ENCODE measurements at places on chromosomes 11 and 22. TPM values are rescaled to one million over a fixed set of nuclear protein-coding genes. Genes with fewer than 3 reads are reported as not detected.

IGSF9B gene
- total RNA-seq, result 63.1 TPM

- no peaks in the 10 kb centered on the region for H3K27me3 ChIP-seq
- H3K27ac ChIP-seq, result no peak overlapping the region
- H3K36me3 ChIP-seq, result no peaks in the 10 kb centered on the region
- no peaks in the 10 kb centered on the region for H3K4me1 ChIP-seq
- DNase-seq, result no peak
Observed at GRCh38 chr22:47251911-47252310, 489.5 kb downstream of the TBC1D22A start.

DNA sequence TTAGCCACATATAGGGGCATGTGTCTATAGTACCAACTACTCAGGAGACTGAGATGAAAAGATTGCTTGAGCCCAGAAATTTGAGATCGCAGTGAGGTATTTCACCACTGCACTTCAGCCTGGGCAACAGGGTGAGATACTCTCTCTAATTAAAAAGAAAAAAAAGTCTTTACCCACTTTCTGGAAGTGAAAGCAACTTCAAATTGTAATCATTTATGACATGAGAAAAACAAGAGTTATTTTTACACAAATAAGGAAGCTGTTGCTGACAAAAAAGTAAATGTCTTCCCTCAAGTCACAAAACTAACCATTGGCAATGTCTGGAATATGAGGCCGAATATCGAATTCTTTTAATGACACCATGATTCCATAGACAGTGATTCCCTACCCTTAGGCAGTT is 71.4 kb downstream of the GLYATL1 start:
- H3K36me3 ChIP-seq, result no peaks in the 10 kb centered on the region
- H3K4me1 ChIP-seq, result no peaks in the 10 kb centered on the region
- H3K27ac ChIP-seq, result no peak overlapping the region
- DNase-seq, result no peak

GRCh38 chr11:35355102-35355749 is 64.1 kb downstream of the SLC1A2 start:
- H3K4me1 ChIP-seq, result peaks cover under 1% of the 10 kb centered on the region
- H3K36me3 ChIP-seq, result no peaks in the 10 kb centered on the region
- H3K27me3 ChIP-seq, result no peaks in the 10 kb centered on the region
- no peak overlapping the region for H3K27ac ChIP-seq

PHLDA2 gene
- total RNA-seq, result 0.88 TPM

- no peak for DNase-seq
- no peaks in the 10 kb centered on the region for H3K27me3 ChIP-seq
- no peaks in the 10 kb centered on the region for H3K4me1 ChIP-seq
- H3K36me3 ChIP-seq, result no peaks in the 10 kb centered on the region
- no peak overlapping the region for H3K27ac ChIP-seq
- no peak overlapping the region for H3K4me3 ChIP-seq
Observed at GRCh38 chr22:23375031-23375827, 194.9 kb downstream of the BCR start.

GRCh38 chr11:64750361-64751054 is 6.6 kb upstream of the RASGRP2 start:
- H3K27me3 ChIP-seq, result no peaks in the 10 kb centered on the region
- H3K4me1 ChIP-seq, result peaks cover 6% of the 10 kb centered on the region
- no peak for DNase-seq

DNA sequence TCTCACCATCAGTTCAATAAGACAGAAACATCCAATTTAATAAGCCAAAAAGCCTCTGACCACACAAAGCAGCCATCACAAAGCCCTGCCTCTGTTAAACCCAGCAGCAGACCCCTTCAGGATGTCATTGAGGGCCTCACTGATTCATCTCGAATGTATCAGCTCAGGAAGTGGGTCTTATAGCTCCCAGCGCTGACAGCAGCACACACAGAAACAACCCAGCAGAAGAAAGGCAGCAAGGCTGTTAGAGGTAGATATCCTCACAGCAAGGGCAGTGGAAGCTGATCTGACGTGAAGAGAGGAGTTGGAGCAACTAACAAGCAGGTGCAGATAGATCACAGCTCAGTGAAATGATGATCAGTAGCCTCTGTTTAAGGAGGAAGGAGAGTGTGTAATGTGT is 86.2 kb upstream of the NCAM1 start:
- H3K4me3 ChIP-seq, result no peak overlapping the region
- peaks cover 7% of the 10 kb centered on the region for H3K27me3 ChIP-seq
- DNase-seq, result no peak
- H3K36me3 ChIP-seq, result no peaks in the 10 kb centered on the region
- H3K27ac ChIP-seq, result no peak overlapping the region

OR8B12 gene
- total RNA-seq, result not detected

- peaks cover 10% of the 10 kb centered on the region for H3K4me1 ChIP-seq
- H3K4me3 ChIP-seq, result peak overlapping the region; percentile 57
- peak; percentile 57 for DNase-seq
- H3K36me3 ChIP-seq, result no peaks in the 10 kb centered on the region
Observed at GRCh38 chr11:33829430-33830141, 55.3 kb upstream of the FBXO3 start.

MYEOV gene
- total RNA-seq, result 0.22 TPM

ZNF214 gene
- total RNA-seq, result not detected

DNA sequence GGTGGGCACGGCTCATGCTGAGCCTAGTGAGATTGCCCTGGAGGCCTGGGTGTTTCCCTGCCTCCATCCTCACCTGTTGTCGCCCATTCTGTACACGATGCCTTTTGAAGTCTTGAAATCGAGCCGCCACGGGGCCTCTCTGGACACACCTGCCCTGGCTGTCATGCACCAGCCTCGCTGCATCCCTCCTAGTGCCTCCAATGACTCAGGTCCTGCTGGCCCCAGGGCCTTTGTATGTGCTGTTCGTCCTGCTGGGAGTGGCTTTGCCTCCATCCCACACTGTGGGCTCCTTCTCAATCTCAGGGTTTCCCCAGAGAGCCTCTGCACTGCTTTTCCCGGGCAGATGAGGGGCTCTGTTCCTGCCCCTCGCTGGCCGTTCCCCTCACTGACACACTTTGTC is 8.9 kb upstream of the MYEOV start:
- H3K27ac ChIP-seq, result no peak overlapping the region
- no peaks in the 10 kb centered on the region for H3K4me1 ChIP-seq
- H3K36me3 ChIP-seq, result no peaks in the 10 kb centered on the region
- no peak overlapping the region for H3K4me3 ChIP-seq
- no peak for DNase-seq
- H3K27me3 ChIP-seq, result no peaks in the 10 kb centered on the region

- no peaks in the 10 kb centered on the region for H3K36me3 ChIP-seq
- no peak overlapping the region for H3K4me3 ChIP-seq
- H3K27me3 ChIP-seq, result peaks cover 2% of the 10 kb centered on the region
- no peak overlapping the region for H3K27ac ChIP-seq
- no peaks in the 10 kb centered on the region for H3K4me1 ChIP-seq
Observed at GRCh38 chr11:110026858-110027626, 66.2 kb upstream of the ZC3H12C start.

DNA sequence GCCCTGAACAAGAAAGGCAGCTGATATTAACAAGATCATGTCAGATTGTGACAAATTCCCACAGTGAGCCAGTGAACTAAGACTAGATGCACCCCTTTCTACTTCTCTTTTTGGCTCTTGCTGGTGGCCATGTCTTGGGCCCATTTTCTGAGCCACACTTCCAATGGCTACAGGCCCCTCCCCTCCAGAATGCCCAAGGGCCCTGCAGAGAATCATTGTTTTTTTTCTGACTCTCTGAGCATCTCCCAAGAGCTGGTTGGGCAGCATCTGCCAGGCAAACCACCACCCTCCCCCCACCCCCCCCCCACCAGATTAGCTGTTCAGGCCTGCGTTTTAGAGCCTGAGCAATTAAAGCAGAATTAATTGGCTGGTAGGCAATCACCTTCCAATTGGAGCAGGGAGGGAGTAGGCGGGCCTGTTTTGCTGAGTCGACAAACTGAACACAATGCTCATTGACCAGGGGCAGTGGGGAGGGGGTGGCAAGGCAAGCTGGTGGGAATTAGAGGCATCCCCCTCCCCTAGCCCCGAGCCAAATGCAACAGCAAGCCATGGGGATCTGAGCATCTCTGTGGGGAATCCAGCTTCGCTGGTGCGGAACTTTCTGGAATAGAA is 541.4 kb downstream of the MN1 start:
- DNase-seq, result no peak
- no peak overlapping the region for H3K4me3 ChIP-seq
- no peaks in the 10 kb centered on the region for H3K4me1 ChIP-seq
- no peaks in the 10 kb centered on the region for H3K27me3 ChIP-seq
- no peak overlapping the region for H3K27ac ChIP-seq

DNA sequence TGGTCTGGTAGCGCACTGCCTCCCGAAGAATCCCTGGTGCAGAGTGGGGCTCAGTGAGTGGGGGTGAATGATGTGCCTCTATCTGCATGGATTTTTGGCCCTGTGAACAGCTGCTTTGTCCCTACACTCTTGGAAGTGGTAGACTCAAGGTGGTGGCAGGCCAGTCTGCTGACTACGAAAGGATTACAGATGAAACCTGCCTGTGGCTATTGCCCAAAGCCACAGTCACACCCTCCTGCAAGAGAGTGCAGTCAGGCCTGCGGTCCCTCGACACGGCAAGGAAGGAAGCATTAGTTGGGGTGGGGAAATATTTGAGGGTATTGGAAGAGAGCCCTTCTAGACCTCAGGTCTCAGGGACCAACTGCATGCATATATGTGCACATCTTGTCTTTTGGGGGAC is 63.7 kb downstream of the DSCAML1 start:
- no peak overlapping the region for H3K27ac ChIP-seq
- DNase-seq, result no peak
- no peak overlapping the region for H3K4me3 ChIP-seq
- H3K36me3 ChIP-seq, result no peaks in the 10 kb centered on the region

GRCh38 chr11:75562048-75562835 is at the start of gene SERPINH1:
Gene SERPINH1 (plus strand): TSS chr11:75562253. CDS start chr11:75566350, 4,097 bp downstream.
- H3K27ac ChIP-seq, result peak within 1 kb of the TSS; percentile 75
- H3K4me3 ChIP-seq, result peak within 1 kb of the TSS; percentile 90
- no peaks in the 10 kb centered on the region for H3K36me3 ChIP-seq
- DNase-seq, result peak; percentile 20
- H3K4me1 ChIP-seq, result peaks cover 3% of the 10 kb centered on the region

DDTL gene
- total RNA-seq, result 3.5 TPM

- peaks cover 4% of the 10 kb centered on the region for H3K27me3 ChIP-seq
- H3K4me1 ChIP-seq, result peaks cover 7% of the 10 kb centered on the region
- DNase-seq, result no peak
- H3K4me3 ChIP-seq, result no peak overlapping the region
- no peaks in the 10 kb centered on the region for H3K36me3 ChIP-seq
- no peak overlapping the region for H3K27ac ChIP-seq
Observed at GRCh38 chr11:128572965-128573364, 14.4 kb downstream of the ETS1 start.

DNA sequence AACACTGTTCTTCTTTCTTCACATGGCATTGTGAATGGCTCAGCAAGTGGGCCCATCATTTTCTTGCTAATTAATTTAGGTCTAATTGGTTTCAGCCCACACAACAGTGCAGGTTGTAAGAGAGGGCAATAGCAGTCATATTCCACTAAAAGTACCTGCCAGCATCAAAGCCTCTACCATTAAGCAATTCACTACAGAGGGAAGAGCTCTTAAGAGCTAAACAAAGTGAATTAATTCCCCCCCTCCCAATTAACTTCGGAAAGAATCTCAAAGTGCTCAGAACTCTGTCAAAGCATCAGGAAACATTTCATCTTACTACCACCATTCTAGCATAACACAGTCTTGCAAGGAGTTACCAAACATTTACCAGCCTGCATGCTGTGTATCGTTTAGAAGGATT is 133.9 kb upstream of the UBASH3B start:
- no peak overlapping the region for H3K27ac ChIP-seq
- DNase-seq, result no peak
- H3K4me3 ChIP-seq, result no peak overlapping the region
- H3K36me3 ChIP-seq, result no peaks in the 10 kb centered on the region
- H3K4me1 ChIP-seq, result no peaks in the 10 kb centered on the region
- H3K27me3 ChIP-seq, result no peaks in the 10 kb centered on the region
